ENCODE measurements at places on chromosomes 11 and 22.
A peak's percentile ranks its signal among the peaks of the same experiment; 100 is the strongest.

GRCh38 chr11:31254415-31254814 lies 115.1 kb downstream of the DCDC1 start:
- DNase-seq = no peak

DNA sequence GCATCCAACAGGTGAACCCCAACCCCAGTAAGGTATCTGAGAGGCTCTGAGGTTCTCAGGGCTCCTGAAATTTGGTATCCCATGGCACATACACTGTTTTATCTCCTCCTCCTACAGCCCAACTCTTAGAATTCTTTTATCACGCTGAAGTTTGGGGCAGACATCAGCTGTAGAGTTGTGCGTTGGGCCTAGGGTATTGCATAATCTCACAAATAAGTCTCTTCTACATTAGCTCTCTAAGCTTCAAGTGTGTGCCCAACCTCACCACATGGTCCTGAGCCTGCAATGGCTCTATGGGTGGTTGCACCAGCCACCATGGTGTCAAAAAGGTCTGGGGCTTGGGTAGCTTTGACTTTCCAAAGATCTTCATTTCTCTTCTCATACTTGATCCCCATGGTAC lies 603.0 kb downstream of the BUD13 start:
- DNase-seq = no peak

DNA sequence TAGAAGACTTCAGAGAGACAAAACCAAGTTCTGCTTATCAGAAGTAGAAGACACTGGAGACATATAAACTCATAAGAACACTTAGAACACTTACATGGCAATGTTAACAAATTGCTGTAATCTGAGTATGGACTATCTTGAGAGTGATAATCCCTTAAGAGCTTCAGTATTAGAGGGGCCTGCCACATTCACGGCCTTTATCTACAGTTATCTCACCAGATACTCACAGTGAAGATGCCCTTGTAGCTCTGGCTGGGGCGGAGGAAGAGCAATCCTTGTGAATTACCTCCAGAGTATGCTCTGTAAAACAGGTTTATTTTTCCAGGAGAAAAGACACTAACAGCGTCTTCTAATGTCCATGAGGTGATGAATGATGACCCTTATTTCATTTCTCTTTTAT lies 762.8 kb downstream of the FAM181B start:
- no peak for DNase-seq

- no peak for DNase-seq
These were observed 8.8 kb downstream of the CXCR5 start for GRCh38 chr11:118892514-118892913.

DNA sequence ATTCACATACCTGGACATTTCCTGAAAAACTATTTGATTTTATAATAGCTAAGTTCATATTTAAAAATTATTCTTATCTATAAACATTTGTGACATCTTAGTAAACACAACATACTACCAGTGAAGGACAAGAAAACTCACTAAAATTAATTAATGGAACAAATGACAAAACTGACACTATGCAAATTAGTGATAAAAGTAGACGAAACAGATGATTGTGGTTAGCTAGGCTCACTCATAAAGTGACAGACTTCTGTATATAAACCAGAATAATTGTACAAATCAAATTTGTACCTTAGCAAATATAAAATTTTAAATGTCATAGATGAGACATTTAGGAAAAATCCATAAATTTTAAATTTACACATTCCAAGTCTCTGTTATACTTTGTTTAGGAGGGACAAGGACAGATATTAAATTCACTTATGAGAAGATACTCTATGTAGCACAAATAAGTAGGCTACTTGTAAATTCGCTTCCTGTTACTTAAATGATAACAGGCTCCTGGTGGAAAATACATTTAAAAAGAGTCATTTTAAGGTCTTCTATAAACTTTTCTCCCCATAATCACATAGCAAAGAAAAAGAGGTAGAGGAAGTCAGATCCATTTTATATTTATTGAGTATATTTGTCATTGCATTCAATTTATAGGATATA lies 81.2 kb downstream of the KIF18A start:
- DNase-seq = no peak

DNA sequence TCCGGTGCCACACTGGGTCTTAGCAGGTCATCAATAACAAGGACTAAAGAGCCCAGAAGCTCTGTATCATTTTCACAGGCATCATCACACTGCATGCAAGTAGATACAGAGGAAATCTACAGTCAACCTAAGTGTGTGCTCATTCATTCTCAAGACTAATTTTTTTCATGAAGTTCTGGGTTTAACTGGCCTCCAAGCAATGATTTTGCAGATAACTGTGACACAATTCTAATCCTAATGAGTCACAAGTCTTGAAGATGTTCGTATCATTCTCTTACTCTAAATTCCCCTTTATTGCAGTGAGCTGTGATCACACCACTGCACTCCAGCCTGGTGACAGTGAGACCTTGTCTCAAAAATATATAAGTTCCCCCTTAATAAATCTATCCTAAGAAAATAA lies 2.5 kb downstream of the OR52W1 start:
- DNase-seq = no peak

DNA sequence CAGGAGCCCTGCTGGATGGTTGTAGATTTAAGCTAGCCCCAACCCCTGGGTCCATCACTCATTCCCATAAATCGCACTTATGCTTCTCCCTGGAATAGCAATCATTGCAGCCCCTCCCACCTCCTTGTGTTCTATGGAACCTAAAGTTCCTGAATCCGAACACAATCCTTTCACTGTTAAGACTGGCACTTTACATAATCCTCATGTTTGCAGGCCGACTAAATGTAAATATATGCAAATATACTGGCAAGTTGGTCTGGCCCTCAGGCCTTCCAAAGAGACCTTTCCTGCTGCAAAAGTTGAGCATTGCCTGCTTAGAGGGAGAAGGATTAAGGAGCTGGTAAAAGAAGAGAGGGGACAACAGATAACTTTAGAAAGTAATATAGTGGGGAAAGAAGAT lies 892.9 kb downstream of the OPCML start:
- DNase-seq = no peak

DNA sequence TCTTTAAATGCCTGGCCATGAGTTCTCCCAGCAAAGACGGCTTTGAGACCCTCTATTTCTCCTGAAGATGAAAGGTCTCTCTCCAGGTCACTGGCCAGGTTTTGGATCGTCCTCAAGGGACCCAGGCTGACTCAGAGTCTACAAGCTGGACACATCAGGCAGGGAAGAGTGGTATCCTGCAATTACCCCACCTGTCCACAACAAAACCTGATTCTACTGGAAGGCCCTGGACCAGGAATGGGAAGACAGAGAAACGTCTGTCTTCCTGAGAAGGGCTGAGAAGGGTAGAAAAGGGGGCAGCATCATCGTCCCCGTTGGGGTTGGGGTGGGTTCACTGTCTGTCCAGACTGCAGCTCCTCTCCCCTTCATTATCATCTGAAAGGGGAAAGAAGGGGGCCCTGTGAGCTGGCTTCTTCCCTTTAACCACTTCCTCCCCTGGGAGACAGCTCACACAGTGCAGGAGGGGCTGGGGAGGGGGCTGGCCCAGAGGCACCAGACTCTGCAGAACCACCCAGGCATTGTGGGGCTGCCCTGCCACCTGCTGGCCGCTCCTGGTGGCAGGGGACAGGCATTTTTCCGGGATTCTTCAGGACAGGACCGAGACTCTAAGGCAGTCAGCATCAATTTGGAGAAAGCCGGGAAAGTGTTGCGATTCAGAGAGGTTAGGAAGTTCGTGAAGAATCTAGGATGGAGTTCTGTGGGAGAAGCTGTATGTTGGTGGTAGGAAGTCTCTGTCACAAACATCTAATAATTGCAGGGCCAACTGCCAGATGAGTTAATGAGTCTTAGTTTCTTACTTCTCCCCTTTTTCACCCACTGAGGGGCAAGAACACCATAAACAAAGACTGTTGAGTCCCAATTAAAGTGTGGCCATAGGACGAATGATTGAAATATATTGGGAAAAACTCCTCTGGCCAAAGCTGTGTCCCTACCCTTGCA lies 57.6 kb downstream of the SYN3 start:
- DNase-seq = peak; percentile 16

DNA sequence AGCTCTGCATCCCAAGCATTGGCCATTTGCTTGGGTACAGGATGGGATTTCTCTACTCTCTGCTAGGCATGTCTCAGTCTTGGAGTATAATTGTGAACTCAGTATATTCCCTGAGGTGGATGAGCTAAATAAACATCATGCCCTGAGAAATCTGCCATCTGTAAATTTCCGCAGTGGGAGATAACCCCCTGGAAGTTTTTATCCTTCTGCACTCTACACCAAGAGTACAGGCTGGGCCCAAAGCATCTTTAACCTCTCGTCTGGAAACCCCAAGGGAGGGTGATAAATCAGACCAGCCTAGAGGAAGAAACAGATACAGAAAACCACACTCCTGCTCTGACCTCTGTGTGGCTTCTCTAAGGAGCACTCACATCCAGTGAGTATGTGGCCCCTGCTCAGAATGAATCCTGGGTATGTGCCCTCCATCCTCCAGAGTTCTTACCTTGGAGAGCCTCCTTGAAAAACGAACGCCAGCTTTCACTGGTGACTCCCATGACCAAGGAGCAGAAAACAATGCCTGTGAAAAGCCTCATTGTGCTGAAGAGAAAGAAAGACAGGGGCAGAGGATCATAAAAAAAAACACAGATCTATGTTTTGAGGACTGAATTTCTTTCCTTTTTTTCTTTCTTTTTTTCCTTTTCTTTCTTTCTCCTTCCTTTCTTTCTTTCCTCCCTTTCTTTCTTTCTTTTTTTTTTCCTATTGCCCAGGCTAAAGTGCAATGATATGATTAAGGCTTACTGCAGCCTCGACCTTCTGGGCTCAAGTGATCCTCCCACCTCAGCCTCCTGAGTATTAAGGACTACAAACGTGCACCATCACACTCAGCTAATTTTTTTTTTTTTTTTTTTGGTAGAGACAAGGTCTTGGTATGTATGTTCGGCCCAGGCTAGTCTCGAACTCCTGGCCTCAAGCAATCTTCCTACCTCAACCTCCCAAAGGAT lies 938 bp downstream of the SAA4 start:
- DNase-seq = no peak

GRCh38 chr11:70456921-70457532 lies 58.7 kb downstream of the CTTN start:
- no peak for DNase-seq

DNA sequence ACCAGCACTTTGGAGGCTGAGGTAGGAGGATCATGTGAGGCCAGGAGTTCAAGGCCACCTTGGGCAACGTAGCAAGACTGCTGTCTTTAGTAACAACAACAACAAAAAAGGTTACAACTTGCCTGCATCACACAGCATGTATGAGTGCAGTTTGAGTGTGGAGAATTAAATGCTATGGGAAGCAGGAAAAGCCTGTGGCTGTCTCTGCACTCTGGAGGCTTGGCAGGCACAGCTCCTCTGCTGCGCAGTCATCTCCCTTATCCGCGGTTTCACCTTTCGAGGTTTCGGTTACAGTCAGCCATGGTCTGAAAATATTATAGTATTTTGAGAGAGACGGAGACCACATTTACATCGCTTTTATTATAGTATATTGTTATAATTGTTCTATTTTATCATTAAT lies 2.9 kb downstream of the MICAL2 start:
- no peak for DNase-seq

DNA sequence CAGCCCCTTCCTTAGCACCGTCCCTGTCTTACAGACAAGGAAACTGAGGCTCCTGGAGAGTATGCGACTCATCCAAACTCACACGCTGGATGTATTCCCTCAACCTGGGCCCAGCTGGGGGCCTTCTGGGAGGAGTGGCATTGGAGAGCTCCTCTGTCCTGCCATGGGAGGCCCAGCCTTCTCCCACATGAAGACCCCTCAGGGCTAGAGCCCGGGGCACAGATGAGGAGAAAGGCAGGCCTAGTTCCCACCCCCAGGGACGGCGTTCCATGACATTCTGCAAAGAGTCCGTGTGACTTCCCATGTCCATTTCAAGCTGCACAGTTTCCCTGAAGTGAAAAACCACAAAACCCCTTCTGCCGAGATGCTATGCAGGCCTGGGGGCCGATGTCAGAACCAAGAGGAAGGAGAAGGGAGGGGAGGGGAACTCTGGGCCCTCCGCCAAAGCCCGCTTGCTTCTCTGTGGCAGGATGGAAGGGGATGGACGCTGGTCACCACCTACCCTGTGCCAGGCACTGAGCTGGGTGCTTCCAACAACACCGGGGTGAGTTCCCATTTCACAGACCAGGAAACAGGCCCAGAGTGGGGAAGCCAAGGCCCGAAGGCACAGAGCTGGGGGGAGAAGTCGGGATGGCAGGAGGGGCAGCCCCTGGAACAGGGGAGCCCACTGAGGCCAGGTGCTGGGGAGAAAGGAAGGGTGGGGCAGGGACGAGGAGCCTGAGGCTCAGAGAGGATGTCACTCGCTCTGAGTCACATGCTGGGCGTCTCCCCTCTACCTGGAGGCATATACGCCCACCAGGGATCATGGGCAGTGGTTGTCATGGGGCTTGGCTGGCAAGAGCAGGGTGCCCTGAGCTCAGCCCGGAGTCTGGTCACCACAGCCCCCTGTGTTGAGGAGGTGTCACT lies 15.7 kb downstream of the RAC2 start:
- no peak for DNase-seq
